Activated T-helper 17 cell treated with anti-CD3 and anti-CD28 coated beads, Interleukin-2, amount 50 U/mL, for 72 hours (primary cell): ENCODE measurements at places on chromosomes 1 and 21.

- ATAC-seq: no peak
These were observed 8.2 kb downstream of the SH2D2A start for GRCh38 chr1:156808186-156809030.

- peak; percentile 37 for ATAC-seq
These were observed 539 bp downstream of the CGN start for GRCh38 chr1:151511636-151512215.

DNA sequence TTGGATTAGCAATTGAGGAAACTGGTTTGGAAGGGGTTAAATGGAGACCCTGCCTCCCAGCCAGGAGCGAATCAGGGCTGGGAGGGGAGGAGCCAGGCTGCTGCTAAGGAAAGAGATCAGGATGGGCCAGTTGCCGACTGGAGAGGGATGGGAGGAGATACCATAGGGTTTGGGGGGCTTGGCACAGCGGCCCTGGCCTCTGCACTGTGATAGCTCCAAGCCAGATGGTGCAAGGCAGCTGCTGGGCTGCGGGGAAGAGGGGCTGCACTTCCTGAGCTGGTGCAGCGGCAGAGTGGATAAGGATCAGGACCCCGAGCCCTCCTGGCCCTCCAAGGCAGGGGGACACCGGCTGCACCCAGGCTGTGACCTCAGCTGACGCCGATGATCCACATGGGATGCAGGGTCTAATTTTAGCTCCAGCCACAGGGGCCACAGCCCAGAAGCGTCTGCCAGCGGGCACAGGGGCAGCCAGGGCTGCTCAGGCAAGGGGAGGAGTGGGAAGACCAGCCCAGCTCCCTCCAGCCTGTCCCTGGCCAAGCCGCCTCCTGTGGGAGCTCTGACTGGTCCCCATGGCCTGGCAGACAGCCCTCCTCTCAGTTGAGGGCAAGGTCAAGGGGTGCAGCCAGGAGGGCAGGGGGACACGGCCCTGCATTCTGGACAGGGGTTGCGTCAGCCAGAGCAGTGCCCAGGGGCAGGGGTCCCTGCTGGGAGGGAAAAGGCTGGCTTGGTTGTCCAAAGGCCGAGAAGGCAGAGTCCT lies at the start of gene EXTL1:
Gene EXTL1 (plus strand): TSS at position 129 of the 757 bp plus-strand sequence. CDS start 872 bp downstream, outside the sequence.
- no peak for ATAC-seq

DNA sequence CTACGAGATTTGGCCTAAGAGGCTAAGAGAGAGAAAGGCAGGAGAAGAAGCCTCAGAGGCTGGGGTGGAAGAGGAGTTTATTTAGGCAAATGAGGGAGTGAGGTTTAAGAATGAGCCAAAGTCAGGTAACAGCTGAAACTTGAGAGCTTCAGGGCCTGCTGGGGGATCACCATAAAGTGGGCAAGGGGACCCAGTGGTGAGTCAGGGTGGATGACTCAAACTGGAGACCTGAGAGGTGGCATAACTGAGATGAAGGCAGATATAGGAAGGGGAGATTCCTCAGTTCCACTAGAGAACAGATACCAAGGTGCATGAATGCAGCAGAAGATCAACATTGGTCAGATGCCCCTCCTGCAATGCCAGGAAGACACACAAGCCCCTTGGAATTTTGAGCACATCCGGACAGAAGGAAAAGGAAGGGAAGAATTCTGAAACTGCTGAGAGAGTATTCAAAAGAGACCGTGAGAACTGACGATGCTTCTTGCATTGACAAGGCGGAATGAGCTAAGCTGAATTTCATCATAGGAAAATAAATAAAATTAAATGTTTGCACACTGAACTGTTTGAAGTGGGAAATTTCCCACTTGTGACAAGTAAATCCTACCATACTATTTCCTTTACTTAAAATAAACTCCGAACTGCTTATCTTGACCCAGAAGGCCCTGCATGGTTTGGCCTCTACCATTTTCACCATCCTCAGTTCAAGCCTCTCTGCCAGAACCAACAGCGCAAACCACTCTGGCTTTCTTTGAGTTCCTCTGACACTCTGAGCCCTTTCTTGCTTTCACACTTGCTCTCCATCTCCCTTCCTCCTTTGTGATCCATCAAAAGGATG lies 94.1 kb downstream of the NMNAT2 start:
- ATAC-seq: peak; percentile 54

DNA sequence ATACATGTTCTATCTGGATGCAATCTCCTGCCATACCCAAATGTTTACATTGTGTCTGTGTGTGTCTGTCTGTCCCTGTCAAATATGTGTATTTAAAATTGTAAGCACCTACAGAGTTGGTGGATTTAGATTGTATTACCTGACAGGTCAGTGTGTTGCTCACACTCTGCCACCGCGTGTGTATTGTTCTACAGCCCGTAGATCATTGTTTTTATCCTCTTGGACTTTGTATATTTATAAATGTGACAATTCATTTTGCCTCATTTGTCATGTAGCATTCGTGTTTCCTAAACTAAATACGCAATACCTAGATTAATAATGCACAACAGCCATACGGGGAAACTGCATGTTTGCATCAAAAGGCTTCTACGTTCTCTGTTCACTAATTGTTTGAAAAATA lies 634 bp downstream of the ALG14 start:
- no peak for ATAC-seq

GRCh38 chr1:33997127-33998036 lies 133.5 kb downstream of the HMGB4 start:
- no peak for ATAC-seq

DNA sequence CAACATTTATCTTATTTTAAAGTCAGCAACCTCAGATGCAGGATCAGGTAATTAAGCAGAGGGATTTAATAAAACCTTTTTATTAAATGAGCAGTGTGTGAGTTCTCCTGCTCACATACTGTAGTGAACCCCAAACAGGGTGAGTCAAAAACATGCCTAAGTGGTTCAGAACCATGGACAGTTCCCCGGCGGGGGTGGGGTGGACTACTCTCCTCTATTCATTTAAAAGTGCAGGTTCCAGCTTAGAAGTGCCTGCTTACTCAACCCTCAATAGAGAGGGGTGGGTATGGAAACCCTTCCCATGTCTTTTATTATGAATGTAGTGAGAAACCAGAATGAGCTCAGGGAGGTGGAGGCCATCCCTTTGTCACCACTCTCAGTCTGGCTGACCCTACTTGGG lies 397.9 kb downstream of the HHAT start:
- ATAC-seq: no peak

GRCh38 chr21:38848187-38848609 lies 42.5 kb downstream of the ETS2 start:
- ATAC-seq: no peak

GRCh38 chr1:44422161-44422560 lies 17.1 kb downstream of the RNF220 start:
- no peak for ATAC-seq

- ATAC-seq: no peak
These were observed 99.2 kb downstream of the PHTF1 start for GRCh38 chr1:113660088-113660487.

DNA sequence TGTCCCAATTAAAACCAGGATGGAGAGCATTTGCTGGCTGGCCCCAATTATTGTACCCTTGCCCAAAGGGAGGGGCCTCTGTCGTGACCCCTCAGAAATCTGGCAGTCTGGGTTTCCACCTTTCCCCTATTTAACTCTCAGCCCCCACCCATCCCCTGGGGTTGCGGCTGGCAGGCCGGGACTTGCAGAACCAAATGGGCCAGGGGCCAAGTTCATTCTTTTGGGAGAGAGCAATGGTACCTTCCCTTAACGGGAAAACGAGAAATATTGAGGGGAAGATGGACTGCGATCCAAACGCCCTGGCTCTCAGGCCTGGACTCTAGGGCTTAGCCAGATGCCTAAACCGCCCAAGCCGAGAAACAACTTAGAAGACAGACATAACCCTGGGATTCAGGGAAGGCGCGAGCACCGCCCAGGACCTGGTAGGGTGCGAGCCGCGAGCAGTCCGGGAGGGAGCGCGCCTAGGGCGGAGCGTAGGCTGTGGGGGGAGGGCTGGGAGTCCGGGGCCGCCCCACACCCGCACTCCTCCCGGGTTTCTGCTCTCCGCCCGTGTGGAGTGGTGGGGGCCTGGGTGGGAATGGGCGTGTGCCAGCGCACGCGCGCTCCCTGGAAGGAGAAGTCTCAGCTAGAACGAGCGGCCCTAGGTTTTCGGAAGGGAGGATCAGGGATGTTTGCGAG lies at the start of gene SLC27A3:
Gene SLC27A3 (plus strand): TSS at position 628 of the 678 bp plus-strand sequence. CDS start 91 bp downstream, outside the sequence.
- ATAC-seq: peak; percentile 54

GRCh38 chr1:199639453-199639852 lies 388.1 kb upstream of the NR5A2 start:
- ATAC-seq: no peak

DNA sequence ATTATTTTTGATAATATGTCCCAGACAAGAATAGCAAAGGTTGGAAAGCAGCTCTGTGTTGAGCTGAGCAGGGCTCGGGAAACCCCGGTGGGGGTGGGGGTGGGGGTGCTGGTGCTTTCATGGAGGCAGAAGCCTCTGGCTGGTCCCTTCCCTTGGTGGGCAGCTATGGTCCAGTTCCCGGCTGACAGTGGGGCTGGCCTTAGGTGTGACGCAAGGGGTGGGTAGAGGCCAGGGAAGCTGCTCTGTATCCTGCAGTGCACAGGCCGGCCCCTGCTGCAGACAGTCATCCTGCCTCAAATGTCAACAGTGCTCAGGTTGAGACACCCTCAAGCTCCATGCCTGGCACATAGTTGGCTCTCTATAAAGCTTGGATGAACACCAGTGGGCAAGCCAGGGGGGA lies 8.9 kb downstream of the ACTL8 start:
- no peak for ATAC-seq

- no peak for ATAC-seq
These were observed 135.2 kb downstream of the NPHP4 start for GRCh38 chr1:5857011-5857410.

DNA sequence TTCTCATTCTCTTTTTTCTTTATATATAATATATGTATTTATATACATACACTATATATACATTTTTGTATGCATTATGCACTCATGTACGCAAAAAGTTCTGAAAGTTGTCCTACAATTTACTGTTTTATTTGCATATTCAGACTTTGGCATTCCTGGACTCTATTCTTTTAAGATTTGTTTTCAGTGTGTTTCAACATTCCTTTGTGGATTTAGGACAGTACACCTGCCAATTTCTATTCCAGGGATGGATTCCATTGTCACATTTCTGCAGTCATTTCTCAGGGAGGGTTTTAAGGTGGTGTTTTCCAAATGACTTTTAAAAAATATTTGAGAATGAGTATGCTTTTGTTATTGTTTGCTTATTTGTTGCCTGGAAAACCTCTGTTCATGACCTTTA lies 76.2 kb downstream of the TPR start:
- ATAC-seq: no peak

GRCh38 chr21:32597205-32597604 lies 11.9 kb upstream of the TCP10L start:
- ATAC-seq: peak; percentile 57

DNA sequence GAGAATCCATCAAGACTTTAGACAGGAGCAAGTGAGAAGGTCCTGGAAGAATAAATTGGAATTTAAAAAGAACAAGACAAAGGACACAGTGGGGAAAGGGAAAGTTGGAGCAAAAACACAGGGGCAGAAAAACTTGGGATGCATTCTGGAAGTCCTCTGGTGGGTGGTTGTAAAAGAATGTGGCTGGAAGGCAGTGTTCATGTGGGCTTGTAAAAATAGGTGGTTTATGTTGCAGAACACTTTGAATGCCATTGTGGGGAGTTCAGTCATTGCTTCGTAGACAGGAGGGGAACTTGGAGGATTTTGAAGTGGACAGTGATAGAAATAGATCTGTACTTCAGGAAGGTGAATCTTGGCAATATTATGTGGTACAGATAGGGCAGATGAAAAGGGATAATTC lies 15.2 kb downstream of the KIF1B start:
- no peak for ATAC-seq

GRCh38 chr1:22699681-22700520 lies 10.7 kb upstream of the EPHB2 start:
- no peak for ATAC-seq

DNA sequence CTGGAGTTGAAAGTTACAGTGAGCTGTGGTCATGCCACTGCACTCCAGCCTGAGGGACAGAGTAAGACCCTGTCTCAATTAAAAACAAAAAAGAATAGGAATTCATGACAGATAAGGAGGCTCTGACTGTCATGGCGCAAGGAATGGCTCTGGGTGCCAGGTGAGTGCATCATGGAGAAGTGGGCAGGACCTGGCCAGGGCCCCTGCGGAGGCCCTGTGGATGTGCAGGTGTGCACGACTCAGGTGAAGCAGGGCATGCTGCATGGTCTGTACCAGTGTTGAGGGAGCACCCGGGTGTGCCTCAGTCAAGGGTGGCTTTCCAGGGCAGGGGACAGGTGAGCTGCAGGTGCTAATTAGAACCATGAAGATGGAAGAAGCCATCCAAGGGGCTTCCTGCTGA lies 14.0 kb downstream of the SLC1A7 start:
- ATAC-seq: no peak

- no peak for ATAC-seq
These were observed 436.5 kb upstream of the DAB1 start for GRCh38 chr1:57860325-57860724.

GRCh38 chr1:154170547-154171222 lies 15.8 kb upstream of the NUP210L start:
- peak; percentile 99 for ATAC-seq

GRCh38 chr1:93993731-93994130 lies 84.5 kb upstream of the GCLM start:
- ATAC-seq: no peak

DNA sequence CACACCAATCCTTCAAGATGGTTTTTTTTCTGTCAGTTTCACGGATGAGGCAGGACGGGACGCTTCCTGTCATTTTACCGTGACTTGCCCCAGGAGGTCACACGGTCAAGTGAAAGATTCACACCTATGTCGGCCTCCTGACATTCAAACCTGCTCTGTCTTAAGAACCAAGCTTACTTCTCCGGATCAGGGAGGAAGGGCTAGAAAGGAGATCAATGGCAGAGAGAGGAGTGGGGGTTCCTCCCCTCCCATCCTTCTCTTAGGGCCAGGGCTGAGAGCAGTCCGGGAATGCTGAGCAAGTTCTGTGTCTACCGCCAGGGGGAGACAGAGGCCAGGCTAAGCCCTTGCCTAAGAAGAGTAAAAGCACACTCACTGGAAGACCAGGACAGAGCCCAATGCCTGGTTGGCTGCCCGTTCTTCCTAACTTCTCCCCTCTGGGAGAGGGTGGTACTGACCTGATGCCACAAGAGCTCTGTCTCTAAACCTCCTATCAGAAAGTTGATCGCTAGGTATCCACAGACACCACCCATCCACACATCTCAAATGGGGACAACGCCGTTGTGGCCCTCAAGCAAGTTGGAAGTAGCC lies 1.1 kb upstream of the PPM1J start:
- ATAC-seq: peak; percentile 55

DNA sequence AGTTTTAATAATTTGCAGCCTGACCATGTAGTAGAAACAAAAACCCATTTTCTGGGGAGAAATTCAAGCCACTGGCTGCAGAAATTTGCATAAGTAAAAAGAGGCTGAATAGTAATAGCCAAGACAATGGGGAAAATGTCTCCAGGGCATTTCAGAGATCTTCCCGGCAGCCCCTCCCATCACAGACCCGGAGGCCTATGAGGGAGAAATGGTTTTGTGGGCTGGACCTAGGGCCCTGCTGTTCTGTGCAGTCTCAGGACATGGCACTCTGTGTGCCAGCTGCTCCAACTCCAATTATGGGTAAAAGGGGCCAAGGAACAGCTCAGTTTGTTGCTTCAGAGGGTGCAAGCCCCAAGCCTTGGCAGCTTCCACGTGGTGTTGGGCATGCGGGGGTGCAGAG lies 39.7 kb upstream of the FNBP1L start:
- ATAC-seq: no peak
